ENCODE measurements at places on chromosomes 6 and 20. TPM values are rescaled to one million over a fixed set of nuclear protein-coding genes. Genes with fewer than 3 reads are reported as not detected.

DNA sequence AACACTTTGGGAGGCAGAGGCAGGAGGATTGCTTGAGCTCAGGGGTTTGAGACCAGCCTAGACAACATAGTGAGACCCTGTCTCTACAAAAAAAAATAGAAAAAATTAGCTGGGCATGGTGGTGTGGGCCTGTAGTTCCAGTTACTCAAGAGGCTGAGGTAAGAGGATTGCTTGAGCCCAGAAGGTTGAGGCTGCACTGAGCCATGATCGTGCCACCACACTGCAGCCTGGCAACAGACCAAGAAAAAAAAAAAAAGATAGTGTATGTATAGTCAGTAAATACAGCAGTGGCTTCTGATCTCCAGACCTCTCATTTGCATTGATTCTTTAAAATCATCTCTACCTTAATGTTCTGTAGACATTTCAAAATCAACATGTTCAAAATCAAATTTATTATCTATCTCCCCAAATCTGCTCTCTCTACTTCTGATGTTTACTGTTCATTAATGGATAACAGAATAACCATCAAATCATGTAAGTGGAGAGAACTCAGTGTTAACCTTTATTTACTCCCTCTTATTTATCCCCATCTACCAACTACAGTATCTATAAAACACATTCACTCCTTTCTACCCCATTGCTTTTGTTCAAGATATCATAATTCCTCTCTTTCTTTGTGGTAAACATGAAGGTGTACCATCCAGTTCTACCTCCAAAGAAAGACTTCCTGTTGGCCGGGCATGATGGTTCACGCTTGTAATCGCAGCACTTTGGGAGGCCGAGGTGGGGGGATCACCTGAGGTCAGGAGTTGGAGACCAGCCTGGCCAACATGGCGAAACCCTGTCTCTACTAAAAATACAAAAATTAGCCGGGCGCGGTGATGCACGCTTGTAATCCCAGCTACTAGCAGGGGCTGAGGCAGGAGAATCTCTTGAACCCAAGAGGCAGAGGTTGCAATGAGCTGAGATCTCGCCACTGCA lies 7.7 kb downstream of the PROCR start:
- no peak for DNase-seq

DNA sequence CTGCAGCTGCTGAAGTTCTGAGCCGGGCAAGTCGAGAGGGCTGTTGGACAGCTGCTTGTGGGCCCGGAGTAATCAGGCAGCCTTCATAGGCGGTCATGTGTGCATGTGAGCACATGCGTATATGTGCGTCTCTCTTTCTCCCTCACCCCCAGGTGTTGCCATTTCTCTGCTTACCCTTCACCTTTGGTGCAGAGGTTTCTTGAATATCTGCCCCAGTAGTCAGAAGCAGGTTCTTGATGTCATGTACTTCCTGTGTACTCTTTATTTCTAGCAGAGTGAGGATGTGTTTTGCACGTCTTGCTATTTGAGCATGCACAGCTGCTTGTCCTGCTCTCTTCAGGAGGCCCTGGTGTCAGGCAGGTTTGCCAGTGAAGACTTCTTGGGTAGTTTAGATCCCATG lies 21.2 kb upstream of the MAPK13 start:
- no peak for DNase-seq

DNA sequence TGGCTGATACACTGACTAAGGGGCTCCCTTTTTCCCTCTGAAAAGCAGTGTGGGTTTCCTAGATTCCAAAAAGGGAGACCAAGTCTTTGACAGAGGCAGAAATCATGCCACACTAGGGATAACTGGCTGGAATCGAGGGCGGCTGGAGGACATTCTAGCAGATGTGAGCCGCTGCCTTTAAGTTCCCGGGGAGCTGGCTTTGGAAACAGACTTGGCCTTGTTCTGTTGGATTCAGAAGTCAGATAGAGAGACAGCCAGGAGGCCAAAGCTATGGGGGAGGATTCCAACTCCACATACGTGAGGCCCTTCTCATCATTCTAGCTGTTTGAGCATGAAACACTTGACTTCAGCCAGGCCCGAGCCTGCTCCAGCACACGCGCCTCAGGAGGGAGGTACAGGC lies 109.9 kb upstream of the FOXC1 start:
- no peak for DNase-seq

The BMP6 gene
- 2.9 TPM for total RNA-seq

- no peak for DNase-seq
Observed at GRCh38 chr6:11339380-11339779, 106.9 kb upstream of the NEDD9 start.

The FERMT1 gene
- 0.54 TPM for total RNA-seq

All from cardiac septum (tissue), 1 donor.